ENCODE measurements at places on chromosomes 13 and 19. TPM values are rescaled to one million over a fixed set of nuclear protein-coding genes. Genes with fewer than 3 reads are reported as not detected.
A peak's percentile ranks its signal among the peaks of the same experiment; 100 is the strongest.

The NECTIN2 gene
- total RNA-seq, result 207 TPM

The ZNF569 gene
- 12.5 TPM for total RNA-seq

The PDX1 gene
- not detected for total RNA-seq

The POLD1 gene
- 185 TPM for total RNA-seq

The TM9SF2 gene
- 88.8 TPM for total RNA-seq

The ZNF865 gene
- total RNA-seq, result 4.9 TPM

The ZNF256 gene
- 6.8 TPM for total RNA-seq

The ZNF100 gene
- total RNA-seq, result 3.7 TPM

The PRR22 gene
- total RNA-seq, result 1.5 TPM

The ZSCAN4 gene
- not detected for total RNA-seq

DNA sequence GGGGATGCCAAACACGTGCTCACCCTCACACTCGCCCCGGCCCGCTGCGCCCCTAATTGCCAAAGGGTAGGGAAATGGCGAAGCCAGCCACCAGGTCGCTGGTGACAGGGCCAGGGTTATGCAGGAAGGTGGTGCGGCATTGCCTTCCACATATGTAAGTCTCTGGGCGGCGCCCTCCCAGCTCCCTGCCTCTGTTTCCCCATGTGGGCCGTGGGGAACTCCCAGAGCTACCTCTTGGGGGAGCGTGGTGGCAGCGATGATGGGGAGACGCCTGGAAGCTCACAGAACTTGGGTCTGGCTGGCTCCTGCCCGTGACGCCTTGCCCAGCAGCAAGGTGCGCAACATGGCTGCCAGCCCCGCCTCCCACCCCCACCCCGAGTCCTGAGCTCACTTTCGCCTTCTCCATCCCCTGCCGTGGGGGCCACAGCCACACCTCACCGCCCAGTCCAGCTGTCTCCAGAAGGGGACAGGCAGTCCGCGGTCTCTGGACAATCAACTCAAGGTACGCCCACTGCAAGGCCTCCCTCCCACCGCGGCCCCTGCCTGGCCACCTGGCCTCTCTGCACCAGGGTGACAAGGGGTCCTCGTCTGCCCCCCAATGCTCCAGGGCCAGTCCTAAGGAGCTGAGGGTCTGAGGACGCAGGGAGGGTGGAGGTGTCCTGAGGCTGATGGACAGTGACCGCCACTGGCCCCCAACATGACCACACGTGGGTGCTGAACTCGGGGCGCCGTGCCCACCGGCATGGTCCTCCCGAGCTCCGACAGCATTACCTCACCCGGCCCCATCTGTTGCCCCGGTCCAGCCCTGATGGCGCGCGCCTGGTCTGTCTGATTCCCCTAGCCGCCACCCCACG, 6.6 kb downstream of the C19orf25 start:
- DNase-seq, result peak; percentile 71

DNA sequence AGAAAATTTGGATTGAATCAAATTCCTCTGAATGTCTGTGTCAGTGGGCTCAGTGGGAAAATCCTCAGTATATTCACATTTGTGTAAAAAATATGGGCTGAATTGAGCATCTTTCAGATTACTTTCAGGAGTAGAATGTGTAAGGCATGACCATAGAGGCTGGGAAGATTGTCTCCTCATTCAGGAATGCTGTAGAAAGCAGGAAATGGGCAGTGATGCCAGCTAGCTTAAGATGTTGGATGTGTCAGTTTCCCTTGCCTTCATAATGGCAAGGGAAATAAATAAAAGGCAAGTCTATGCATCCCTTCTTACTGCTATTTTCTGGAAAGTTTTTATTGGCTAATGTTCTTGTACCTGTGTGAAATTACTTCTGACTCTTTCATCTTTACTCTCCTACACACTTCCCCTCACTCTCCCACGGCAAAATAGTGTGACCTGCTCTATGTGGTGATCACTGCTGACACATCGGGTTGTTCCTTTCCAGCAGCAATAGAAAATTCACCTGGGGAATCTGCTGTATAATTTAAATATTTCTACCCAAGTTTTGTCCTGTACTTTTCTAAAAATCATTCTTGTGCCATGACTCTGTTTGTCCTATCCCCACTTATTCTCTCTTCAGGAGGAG, 103.2 kb downstream of the LMO7 start:
- DNase-seq, result no peak

GRCh38 chr19:772730-773436, 22.0 kb downstream of the MISP start:
- peak; percentile 84 for DNase-seq

DNA sequence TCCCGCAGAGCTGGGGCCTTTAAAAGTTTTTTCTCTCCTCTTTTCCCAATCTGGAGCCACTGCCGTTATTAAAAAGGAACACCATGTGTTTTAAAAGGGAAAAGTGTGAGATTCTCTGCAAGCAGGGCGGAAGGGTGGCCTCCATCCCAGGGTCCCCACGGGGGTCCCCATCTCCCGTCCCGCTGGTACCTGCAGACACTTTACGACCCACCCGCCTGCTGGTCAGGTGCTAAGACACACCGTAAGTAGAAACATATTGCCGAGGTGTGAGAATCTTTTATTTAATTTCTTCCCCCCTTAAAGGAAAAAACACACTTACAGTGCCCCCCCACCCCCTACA, 1.8 kb downstream of the CRLF1 start:
- DNase-seq, result peak; percentile 61

GRCh38 chr19:45076851-45077730, 813 bp upstream of the ZNF296 start:
- peak; percentile 68 for DNase-seq

- peak; percentile 7 for DNase-seq
These were observed 147.1 kb downstream of the DNAJC15 start for GRCh38 chr13:43170506-43170905.

GRCh38 chr13:44440046-44440608, 66.5 kb downstream of the SERP2 start:
- no peak for DNase-seq

GRCh38 chr13:52921194-52921593, 72.8 kb upstream of the PCDH8 start:
- no peak for DNase-seq

DNA sequence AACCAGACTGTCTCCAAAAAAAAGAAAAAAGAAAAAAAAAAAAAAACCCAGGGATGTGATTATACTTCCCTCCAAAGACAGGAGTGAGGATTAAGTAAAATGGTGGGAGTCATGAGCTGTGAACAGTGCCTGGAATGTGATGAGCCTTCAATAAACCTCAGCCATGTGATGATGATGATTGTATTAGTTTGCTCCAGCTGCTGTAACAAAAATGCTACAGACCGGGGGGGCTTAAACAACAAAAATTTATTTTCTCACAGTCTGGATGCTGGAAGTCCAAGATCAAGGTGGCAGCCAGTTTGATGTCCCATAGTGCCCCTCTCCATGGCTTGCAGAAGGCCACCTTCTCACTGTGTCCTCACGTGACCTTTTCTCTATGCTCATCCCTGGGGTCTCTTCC, 8.9 kb upstream of the PVR start:
- DNase-seq, result no peak

DNA sequence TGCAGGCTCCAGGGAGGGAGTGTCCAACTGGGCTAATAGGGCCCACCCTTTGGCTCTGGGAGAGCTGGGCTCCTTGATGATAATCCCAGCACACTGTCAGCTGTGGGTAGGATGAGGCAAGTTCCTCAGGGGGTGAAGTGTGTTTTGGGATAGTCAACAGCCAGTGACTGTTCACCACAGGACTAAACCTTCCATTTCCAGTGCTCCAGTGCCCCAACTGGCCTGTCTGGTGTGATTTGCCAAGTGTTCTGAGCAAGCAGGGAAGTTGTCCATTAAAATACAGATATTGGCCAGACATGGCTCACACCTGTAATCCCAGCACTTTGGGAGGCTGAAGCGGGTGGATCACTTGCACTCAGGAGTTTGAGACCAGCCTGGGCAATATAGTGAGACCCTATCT, 150.9 kb downstream of the TM9SF2 start:
- DNase-seq, result no peak

GRCh38 chr19:16446724-16447368, 24.9 kb downstream of the EPS15L1 start:
- no peak for DNase-seq

DNA sequence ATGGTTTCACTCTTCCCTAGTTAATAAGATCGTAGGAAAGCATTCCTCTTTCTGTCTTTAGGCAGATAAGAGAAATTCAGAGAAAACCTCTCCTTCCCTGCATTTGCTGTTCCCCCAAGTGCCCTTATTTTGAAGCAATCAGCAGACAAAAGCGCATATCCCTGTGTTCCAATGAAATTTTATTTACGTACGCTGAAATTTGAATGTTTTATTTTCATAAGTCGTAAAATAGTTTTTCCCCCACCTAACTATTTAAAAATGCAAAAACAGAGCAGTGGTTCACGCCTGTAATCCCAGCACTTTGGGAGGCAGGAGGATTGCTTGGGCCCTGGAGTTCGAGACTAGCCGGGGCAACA, 17.2 kb upstream of the MRI1 start:
- no peak for DNase-seq

- DNase-seq, result no peak
These were observed 16.2 kb upstream of the ZNF544 start for GRCh38 chr19:58212336-58213074.

DNA sequence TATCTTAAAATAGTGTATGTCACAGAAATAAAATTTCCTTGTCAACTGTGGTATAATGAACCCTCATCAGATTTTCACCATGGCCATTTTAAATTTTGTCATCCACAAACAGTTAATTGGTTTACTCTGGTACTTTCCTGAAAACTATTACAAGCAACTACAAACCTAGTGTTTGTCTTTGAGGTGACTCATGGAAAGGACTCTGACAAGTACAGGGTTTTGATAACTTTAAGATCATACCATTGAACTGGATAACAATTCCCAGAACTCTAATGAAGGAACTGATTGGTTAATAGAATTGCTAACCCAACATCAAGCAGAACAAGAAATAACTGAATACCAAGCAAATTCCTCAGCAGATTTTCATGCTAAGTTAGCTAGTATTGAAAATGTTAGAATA, 237.7 kb upstream of the IPO5 start:
- no peak for DNase-seq

- DNase-seq, result peak; percentile 90
These were observed 6.3 kb downstream of the SYDE1 start for GRCh38 chr19:15113245-15114152.

GRCh38 chr13:24012648-24013047, 115.3 kb upstream of the C1QTNF9B start:
- DNase-seq, result no peak

GRCh38 chr19:47005164-47005641, 14.4 kb upstream of the NPAS1 start:
- peak; percentile 81 for DNase-seq

DNA sequence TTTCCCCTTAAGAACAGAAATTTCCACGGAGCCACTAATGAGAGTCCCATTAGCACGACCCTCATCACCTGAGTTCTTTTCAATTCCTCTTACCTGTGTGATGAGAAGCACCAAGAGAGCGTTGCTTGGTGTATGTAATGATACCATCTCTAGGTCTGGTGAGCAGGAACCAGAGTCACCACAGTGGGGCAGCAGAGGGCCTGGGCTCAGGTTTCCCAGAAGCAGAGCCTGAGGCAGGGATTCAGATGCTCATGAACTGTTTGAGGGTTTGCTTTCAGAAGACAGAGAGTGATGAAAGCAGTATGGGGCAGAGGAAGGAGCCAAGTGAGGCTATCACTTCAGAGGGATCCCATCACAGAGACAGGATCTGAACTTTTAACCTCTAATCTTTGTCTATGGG, 3.1 kb upstream of the PTPRH start:
- DNase-seq, result peak; percentile 83

DNA sequence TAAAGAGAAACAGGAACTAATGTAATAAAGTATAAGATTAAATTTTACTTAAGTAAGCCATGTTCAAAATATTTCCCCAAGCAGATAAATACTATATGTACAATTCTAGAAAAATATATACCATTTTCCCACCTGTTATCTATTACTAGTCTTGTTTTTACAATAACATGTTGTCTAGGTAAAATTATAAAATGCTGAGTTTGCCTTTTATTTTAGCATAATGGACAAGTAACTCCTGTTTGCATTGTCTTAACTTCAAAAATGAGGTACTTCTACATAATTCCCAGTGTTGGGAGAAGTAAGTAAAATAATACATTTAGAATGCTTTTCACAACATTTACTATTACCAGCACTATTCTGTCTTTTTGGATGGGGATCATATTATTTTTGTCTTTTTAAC, 800.5 kb downstream of the SLITRK6 start:
- no peak for DNase-seq

DNA sequence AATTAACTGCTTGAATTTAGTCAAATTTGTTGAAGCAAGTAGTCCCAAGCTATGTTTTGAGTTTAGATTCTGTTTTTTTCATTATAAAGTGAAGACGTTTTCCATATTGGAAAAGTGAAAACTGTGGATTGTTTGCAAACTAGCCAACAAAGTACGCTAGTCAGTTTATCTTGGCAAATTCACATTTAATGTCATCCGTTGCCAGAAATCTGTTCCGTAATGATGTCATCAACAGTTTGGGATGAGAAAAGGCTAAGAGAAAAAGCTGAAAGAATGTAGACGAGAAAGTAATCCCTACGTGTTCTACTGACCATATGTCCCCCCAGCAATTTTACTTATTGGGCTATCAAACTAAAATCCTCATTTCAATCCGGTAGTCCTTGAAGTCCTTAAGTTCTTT, 419.6 kb downstream of the GPC6 start:
- DNase-seq, result no peak

GRCh38 chr13:40631605-40632004, 34.8 kb downstream of the FOXO1 start:
- DNase-seq, result no peak

DNA sequence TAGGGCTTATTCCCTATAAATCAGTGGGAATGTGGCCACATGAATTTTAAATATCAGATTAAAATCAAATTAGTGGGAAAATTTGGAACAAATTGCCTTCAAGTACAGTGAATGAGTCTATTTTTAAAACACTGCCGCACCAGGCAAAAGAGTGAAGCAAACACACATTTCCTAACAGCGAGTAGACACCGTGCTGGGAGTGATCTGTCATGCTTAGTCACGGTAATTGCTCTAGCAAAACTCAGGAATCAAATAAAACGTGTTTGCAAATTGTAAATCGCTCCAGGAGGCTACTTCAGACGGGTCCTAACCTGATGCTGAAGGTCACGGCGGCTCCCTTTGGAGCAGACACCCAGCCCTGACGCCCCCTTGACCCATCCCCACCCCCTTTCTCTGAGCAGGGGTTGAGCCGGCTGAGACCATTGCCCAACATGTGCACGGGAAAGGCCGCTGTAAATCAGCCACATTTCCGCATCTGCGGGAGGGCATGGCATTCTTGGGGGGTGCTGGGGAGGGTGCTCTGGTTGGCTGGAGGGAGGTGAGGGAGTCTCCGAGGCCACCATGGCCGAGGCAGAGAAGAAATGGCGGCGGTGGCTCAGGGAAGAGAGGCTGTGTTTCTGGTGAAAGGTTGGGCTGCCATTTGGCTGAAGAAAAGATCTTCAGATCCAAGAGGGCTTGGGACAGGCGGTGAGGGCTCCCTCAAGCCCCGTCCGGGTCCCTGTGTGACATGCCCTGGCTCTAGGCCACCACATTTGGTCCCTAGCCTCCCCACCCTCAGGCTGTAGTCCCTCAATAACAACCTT, 8.9 kb downstream of the CEBPA start:
- DNase-seq, result peak; percentile 63

GRCh38 chr19:9966448-9966847, 30.1 kb upstream of the OLFM2 start:
- peak; percentile 95 for DNase-seq

- DNase-seq, result peak; percentile 83
These were observed 748 bp downstream of the LMNB2 start for GRCh38 chr19:2455851-2456570.
